ENCODE measurements at places on chromosomes 2 and 18.

GRCh38 chr2:166593403-166593802 is 99.4 kb upstream of the SCN7A start:
- no peak overlapping the region for H3K27ac ChIP-seq
- H3K4me1 ChIP-seq, result no peaks in the 10 kb centered on the region
- H3K36me3 ChIP-seq, result no peaks in the 10 kb centered on the region
- no peak overlapping the region for H3K4me3 ChIP-seq

DNA sequence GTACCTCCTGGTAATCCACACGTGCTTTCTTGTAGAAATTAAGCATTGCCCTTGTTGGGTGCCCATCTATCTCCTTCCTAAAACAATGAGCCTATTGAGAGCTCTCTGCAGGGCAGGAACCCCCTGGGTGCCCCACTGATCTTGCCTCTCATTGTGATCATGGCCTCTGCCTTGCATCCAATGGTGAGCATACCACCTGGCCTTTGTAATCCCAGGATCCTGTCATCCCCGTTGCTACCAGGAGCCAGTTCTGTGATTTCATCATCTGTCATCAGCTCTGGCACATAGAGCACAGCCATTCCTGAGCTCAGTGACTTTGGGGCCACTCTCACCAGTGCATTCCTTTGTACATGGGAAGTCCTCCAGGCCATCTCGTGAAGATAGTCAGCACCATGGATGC is 381.0 kb upstream of the ID2 start:
- no peak for DNase-seq
- no peak overlapping the region for H3K4me3 ChIP-seq
- H3K4me1 ChIP-seq, result peaks cover 10% of the 10 kb centered on the region
- H3K27me3 ChIP-seq, result no peaks in the 10 kb centered on the region
- no peaks in the 10 kb centered on the region for H3K36me3 ChIP-seq
- no peak overlapping the region for H3K27ac ChIP-seq

DNA sequence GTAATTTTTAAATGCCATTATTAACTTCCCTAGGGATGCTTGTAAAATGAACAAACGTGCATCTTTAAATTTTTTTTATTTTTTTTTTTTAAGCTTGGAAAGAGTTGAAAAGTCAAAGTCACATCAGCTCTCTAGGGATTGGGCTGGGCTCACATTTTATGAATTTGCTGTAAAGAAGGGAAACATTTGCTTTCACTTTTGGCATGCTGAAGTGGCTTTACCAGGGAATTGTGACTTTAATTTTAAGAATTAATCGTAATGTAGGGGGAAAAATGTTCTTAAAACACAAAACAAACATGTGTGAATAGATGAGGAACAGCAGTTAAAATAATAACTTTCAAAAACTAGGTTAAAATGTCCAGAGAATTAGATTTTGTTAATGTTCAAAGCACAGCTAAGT is 123.0 kb downstream of the AGAP1 start:
- no peak overlapping the region for H3K27ac ChIP-seq
- H3K27me3 ChIP-seq, result no peaks in the 10 kb centered on the region

- H3K4me3 ChIP-seq, result no peak overlapping the region
- H3K36me3 ChIP-seq, result no peaks in the 10 kb centered on the region
- H3K27ac ChIP-seq, result no peak overlapping the region
- H3K27me3 ChIP-seq, result no peaks in the 10 kb centered on the region
Measured at GRCh38 chr18:46362533-46362932, 258.3 kb downstream of the HAUS1 start.

DNA sequence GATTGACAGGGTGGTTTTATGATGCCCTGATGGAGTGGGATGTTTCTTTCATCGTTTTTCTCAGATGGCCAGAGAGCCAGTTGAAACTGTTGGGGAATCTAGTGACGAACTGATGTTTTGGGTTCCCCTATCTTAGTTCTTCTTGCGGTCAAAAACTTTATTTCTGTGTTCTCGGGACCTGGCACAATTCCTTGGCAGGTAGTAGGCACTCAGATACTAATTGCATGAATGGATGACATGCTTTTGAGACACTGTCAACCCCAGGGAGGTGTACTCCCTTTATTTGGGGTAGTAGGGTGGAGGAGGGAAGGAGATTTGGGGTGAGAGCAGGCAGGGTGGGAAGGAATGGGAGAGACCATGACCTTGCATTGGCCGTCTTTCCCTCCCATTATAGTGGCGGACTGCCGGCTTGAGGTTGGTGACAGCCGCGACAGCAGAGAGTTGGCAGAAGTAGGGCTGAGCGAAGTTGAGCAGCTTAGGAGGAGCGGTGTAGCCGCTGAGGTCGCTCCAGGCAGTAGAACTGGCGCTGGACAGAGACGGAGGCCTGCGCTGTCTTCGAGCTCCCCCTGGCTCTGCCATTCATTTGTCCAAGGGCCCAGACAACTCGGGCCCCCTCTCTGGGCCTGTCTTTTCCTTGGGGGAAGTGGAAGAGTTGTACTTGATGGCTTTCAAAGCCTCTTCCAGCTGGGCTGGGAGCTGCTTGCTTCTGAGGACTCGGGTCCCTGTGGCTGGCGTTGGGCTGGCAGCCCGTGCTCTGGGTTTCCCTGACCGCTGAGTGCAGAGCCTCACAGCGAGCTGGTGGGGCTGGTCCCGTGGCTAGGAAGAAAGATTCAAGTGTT is 2.6 kb downstream of the TET3 start:
- no peak overlapping the region for H3K27ac ChIP-seq
- peaks cover 44% of the 10 kb centered on the region for H3K4me1 ChIP-seq
- no peaks in the 10 kb centered on the region for H3K36me3 ChIP-seq
- DNase-seq, result peak; percentile 68

DNA sequence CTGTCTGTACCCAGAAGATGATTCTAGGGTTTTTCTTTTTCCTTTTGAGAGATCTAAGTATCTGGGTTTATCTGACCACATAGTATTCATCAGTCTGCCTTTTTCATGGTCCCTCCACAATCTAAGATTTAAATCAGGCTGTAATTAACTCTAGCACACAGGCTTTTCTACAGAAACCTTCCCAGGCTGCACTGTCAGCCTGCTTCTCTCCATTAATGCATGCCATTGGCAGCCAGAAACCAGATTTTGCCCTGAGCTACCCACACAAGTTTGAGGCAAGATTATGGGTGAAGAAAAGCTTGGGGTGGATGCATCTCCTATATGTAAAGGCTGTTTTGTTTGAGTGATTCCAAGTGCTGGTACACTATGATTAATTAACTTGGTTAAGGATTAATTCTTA is 45.7 kb upstream of the EML4 start:
- no peak for DNase-seq
- peaks cover 25% of the 10 kb centered on the region for H3K4me1 ChIP-seq
- no peaks in the 10 kb centered on the region for H3K36me3 ChIP-seq
- no peak overlapping the region for H3K27ac ChIP-seq
- H3K27me3 ChIP-seq, result no peaks in the 10 kb centered on the region

DNA sequence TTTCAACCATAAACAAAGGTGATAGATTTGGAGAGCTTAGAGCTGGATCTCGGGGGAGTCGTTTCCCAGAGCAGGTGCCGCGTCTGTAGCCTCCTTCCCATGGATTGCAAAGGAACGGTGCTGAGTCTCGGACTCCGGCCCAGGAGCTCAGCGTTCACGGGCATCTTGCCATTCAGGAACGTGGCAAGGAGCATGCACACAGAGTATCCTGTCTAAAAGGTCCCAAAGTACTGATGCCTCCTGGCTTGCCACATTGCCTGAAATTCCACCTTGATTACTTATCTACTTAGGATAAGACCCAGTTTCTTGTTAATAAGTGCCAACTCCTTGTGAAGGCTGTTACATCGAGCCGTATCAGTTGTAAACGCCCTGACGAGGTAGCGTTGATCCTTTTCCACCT is 197.8 kb upstream of the MYT1L start:
- no peaks in the 10 kb centered on the region for H3K36me3 ChIP-seq
- no peak overlapping the region for H3K4me3 ChIP-seq
- DNase-seq, result no peak
- no peaks in the 10 kb centered on the region for H3K4me1 ChIP-seq

GRCh38 chr2:9661261-9661660 is 30.5 kb upstream of the YWHAQ start:
- H3K4me3 ChIP-seq, result no peak overlapping the region
- H3K27me3 ChIP-seq, result peaks cover 3% of the 10 kb centered on the region
- no peaks in the 10 kb centered on the region for H3K4me1 ChIP-seq
- no peaks in the 10 kb centered on the region for H3K36me3 ChIP-seq
- DNase-seq, result no peak

- no peak for DNase-seq
- H3K4me3 ChIP-seq, result no peak overlapping the region
- no peaks in the 10 kb centered on the region for H3K36me3 ChIP-seq
- H3K4me1 ChIP-seq, result peaks cover 9% of the 10 kb centered on the region
Measured at GRCh38 chr18:23094411-23095190, 40.7 kb upstream of the CABLES1 start.

DNA sequence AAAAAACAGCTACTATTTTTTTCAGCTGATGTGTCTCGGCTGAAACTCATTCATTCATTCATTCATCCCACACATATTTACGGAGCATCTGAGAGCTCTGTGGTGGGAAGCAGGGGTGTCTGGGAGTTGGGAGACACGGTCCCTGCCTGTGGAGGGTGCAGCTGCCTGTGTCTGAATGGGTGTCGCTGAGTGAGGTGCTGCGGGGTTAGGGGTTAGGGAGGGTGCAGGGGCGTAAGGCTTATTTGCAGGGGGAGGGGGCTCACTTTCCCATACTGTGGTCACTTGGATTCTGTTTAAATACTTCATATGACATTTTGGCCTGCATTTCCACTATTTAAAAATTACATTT is 89.4 kb upstream of the ASB18 start:
- H3K4me3 ChIP-seq, result no peak overlapping the region
- H3K27ac ChIP-seq, result no peak overlapping the region
- H3K27me3 ChIP-seq, result no peaks in the 10 kb centered on the region

DNA sequence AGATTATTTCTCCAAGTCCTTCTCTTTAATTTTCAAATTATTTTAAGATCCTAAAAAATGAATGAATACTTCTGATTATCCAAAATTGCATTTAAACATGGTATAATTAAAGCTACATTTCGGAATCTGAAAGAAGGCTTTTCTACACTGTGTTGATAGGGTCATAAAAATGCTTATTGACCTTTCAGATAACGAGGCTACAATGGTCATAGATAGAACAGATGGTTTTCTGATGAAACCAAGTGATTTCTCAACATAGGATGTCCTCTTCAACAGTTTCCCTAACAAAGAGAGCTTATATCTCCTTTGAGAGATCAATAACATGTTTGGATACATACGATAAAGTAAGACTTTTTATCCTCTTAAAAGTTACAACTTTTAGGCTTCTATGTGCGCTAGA is 201.1 kb downstream of the PTH2R start:
- H3K27ac ChIP-seq, result no peak overlapping the region
- H3K4me1 ChIP-seq, result no peaks in the 10 kb centered on the region
- H3K4me3 ChIP-seq, result no peak overlapping the region
- H3K36me3 ChIP-seq, result no peaks in the 10 kb centered on the region
- DNase-seq, result no peak

DNA sequence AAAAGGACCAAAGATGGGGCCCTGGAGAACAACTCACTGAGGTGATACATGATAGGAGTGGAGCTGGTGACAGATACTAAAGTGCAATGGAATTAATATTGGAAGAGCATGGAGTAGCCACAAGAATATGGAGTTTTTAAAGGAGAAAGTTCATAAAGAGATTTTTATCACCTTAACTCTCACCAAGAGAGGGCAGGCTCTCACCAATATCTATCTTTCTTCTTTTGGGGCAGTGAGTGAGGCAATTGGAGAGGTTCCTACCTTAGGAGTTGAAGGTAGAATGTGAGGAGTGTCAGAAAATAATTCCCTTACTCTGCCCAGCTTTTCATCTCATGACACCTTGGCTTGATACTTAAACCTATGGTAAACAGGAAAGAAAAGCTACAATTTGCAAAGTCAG is 233.7 kb upstream of the CWC22 start:
- H3K27ac ChIP-seq, result no peak overlapping the region
- no peaks in the 10 kb centered on the region for H3K27me3 ChIP-seq
- no peak overlapping the region for H3K4me3 ChIP-seq
- H3K36me3 ChIP-seq, result no peaks in the 10 kb centered on the region

Data from hepatocyte (in vitro differentiated cells).